ENCODE measurements at places on chromosomes 16 and 17.
A peak's percentile ranks its signal among the peaks of the same experiment; 100 is the strongest.

GRCh38 chr17:81553616-81554181 lies 1.5 kb upstream of the FAAP100 start:
- peak; percentile 58 for DNase-seq

GRCh38 chr17:79883202-79883601 lies 44.0 kb upstream of the CBX4 start:
- DNase-seq = no peak

- DNase-seq = no peak
Observed at GRCh38 chr17:66287911-66288310, 14.5 kb upstream of the PRKCA start.

- DNase-seq = no peak
Observed at GRCh38 chr17:35944151-35944550, 638 bp upstream of the LYZL6 start.

DNA sequence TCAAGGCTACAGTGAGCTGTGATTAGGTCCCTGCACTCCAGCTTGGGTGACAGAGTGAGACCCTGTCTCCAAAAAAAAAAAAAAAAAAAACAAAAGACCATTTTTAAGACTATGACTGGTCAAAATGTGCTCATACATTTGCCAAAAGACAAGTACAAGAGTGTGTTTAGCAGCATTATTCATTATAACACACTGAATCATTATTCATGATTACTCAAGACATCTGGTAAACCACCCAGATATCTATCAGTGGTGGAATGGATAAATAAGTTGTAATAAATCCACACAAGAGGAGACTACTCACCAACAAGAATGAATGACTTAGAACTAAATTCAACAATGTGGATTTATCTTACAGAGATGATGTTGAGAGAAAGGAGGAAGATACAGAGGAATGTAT lies 716.3 kb downstream of the MAF start:
- no peak for DNase-seq

- DNase-seq = no peak
Observed at GRCh38 chr17:14826358-14826757, 438.8 kb downstream of the PMP22 start.

GRCh38 chr17:29135464-29135863 lies 44.7 kb downstream of the MYO18A start:
- DNase-seq = no peak

DNA sequence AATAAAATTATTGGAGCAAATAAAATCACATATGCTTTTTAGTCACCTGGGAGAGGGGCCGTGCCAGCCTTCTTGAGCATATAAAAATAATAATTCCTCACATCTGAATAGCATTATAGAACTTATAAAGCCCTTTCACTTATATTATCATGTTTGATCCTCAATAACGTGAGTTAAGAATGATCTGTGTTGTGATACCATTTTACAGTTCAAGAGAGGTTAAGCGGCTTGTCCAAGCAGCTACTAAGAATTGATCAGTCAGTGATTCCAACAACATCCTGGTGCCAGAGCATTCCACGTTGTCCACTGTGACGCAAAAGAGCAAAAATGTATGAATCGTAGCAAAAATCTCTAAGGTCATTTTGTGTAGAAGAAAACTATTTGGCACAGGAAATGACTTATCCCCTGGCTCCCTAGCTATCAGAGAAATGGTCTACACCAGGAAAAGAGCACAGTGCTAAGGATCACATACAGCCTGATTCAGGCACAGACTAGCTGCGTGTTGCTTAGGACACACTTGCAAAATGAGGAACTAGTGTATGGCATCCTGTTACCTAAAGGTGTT lies 33.0 kb downstream of the ANKFN1 start:
- DNase-seq = no peak

GRCh38 chr17:19502517-19502916 lies 31.1 kb upstream of the SLC47A1 start:
- DNase-seq = no peak

DNA sequence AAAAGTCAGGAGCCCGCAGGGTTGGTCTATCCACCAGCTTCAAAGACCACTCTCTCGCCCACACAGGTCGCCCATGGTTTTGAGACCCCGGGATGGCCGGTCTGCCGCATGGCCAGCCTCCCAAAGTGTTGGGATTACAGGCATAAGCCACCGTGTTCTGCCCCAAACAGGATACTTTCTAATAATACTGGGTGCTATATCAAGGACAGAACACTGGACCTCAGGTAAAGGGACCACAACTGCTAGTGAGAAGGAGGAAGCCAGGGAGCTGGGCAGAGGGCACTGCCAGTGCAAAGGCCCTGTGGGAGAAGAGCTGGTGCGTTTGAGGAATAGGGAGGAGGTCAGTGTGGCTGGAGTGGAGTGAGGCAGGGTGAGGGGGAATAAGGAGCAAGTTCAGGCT lies 34.1 kb downstream of the IL21R start:
- no peak for DNase-seq

DNA sequence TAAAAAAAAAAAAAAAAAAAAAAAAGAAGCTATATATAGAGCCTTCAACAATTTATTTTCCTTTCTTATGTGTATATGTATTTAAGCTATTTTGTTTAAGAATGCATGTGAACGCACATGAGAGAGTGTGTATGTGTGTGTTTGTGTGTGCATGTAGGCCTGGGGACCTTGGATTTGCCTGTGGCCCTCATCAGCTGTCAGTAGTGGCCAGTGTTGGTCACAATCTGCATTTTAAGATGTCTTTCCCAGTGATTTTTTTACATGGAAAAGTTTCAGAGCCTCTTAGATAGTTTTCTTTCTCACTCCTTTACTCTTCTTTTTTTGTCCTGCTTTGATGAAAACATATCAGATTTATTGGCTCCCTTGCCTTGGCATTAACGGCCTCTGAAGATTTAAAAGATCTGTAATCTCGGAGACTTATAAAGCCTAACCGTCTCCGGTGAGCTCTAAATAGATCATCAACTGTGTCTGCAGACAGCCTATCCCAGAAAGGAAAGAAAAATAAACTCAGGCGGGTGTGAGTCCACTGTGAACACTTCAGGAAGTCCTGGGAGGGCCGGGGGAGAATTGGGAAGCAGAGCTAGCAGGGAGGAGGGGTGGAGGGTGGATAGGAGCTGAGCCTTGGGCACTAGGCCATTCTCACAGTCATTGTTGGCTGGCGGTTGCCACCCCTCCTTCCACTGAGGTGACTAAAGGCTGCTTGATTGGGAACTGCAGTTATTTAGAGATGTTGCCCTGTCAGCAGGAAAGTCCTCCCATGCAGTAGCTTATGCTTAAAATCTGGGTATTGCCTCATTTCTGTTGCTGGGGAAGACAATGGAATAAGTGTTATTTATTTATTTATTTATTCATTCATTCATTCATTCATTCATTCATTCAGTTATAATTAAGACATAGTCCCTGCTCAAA lies 86.8 kb downstream of the WWP2 start:
- no peak for DNase-seq

DNA sequence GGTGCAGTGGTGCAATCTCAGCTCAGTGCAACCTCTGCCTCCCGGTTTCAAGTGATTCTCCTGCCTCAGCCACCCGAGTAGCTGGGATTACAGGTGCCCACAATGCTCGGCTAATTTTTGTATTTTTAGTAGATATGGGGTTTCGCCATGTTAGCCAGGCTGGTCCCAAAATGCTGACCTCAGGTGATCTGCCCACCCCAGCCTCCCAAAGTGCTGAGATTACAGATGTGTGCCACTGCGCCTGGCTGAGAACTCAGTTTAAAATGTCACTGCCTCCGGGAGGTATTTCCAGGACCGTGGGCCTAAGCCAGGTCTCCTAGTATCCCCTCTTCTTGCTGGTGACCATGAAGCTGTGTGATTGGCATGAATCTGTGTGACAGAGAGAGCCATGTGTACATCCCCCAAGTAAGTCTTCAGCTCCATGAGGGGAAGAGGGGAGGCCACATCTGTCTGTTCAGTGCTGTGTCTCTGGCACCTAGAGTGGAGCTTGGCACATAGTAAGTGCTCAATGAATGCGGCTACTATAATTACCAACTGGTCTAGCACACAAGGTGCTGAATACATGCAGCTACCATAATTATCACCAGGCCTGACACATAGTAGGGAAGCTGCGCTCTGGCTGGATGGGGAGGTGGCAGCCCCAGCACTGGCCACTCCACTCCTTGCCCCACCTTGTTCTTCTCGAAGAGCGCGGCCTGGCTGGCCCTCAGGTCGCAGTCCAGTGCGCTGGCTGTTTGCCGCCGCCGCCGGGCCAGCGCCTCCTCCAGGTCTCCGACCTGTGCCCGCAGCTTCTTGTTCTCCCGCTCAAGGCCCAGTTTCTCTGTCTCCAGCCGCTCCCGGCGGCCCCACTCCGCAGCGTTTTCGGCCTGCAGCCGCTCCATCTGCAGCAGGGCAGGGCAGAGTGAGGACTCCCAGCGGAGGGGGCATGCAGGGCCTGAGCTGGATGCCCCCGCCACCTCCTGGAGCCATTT lies 18.7 kb downstream of the CCDC102A start:
- DNase-seq = no peak

- DNase-seq = no peak
Observed at GRCh38 chr17:60769327-60769726, 91.7 kb downstream of the BCAS3 start.

DNA sequence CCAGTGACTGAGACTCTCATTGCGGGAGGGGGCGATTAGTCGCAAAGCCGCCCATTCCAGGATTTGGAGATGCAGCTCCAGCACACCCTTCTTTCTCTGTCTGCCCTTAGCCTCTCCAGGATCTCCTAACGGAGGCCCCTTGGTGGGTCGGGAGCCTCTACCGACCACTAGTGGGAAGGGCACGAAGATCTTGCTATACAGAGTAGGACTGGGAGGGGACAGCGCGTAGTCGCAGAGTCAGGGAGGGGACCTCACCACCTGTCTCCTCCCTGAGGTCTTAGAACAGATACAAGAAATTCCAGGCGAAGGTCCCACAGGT lies 588 bp upstream of the SMTNL2 start:
- no peak for DNase-seq

GRCh38 chr17:31448467-31449077 lies 57.1 kb downstream of the RAB11FIP4 start:
- no peak for DNase-seq

DNA sequence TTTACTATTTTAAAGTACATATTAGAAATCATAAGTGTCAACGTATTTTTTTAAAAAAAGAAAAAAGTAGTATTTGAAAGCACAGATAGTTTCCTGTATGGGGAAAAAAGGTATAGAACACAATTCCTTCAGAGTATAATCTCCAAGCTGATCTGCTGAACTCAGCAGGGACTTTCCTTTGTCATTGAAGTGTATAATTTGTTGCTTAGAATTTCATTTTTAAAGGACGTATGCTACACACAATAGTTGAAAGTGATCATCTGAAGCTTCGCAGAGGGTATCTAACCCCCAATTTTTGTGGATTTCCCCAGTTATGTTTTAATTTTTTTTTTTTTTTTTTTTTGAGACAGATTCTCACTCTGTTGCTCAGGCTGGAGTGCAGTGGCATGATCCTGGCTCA lies 20.2 kb upstream of the MAPT start:
- DNase-seq = no peak

- DNase-seq = no peak
Observed at GRCh38 chr16:55756963-55757362, 75.9 kb downstream of the CES1 start.

GRCh38 chr17:58402679-58403078 lies 14.7 kb downstream of the RNF43 start:
- DNase-seq = no peak

- DNase-seq = no peak
Observed at GRCh38 chr17:75888484-75888883, 8.3 kb downstream of the TRIM65 start.

DNA sequence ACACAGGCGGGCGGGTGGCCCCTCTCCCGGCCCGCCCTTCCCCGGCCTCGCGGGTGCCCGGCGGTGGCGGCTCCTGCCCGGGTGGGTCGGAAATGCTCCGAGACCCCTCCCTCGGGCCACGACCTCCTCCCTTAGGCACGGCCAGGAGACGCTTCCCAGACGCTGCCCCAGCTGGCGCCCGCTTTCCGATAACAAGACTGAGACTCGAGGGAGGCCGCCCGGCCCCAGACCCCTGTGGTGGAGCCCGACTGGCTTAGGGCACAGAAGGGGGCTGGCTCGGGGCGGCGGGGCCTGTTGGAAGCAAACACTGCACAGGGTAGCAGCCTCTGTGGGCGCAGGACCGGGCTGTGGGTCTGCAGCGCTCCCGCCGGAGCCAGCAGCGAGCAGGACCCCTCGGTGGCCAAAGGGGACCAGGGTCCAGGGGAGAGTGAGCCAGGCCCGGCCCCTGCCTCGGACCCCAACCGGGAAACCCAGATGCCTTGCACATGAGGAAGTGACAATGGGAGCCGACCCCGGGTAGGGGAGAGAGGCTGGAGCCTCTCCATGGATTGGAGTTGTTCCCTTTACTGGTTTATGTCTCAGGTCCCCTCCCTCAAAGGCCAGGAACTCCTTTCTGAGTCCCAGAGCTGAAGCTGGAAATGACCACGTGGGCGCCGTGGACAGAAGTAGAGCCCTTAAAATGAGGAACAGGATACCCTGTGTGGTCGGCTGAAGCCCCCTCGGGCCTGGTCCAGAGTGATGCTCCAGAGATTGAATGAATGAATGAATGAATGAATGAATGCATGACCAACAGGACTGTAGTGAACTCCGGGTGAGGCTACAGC lies 19.8 kb upstream of the ADCY7 start:
- DNase-seq = no peak

DNA sequence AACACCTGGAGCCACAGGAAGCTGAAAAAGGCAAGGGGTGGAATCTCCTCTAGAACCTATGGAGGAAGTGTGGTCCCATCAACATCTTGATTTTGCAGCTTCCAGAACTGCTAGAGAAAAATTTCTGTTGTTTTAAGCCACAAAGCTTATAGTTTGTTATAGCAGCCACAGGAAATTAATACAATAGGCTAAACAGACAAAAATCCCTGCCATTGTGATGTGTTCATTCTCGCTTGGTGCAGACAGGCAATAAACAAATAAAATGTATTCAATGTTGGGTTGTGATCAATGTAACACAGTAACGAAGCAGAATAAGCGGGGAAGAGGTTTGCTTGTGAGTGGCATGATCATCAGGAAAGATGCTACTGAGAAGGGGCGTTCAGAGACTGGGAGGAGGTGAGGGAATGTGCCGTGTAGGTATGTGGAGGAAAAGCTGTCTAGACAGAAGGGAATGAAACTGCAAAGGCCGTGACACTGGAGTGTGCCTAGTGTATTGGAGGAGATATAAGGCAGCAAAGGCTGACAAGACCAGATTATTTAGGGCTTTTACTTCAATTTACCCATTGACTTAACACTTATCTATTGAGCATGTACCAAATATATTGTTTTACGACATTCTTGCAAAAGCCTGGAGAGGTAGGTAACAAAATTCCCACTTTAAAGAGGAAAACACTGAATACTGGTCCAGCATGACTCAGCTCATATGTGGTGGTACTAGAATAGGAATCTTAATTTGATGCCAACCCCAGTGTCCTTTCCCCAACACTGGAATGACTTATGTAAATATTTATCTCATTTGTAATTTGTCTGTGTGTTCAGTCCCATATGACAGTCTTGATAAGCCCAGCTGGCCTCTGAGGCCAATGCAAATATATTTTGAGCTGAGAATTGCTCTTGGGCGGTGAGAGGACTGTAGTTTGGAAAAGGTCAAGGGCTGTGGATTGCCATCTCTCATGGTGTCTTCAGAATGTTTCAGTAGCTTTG lies 375.9 kb downstream of the CDH13 start:
- no peak for DNase-seq

DNA sequence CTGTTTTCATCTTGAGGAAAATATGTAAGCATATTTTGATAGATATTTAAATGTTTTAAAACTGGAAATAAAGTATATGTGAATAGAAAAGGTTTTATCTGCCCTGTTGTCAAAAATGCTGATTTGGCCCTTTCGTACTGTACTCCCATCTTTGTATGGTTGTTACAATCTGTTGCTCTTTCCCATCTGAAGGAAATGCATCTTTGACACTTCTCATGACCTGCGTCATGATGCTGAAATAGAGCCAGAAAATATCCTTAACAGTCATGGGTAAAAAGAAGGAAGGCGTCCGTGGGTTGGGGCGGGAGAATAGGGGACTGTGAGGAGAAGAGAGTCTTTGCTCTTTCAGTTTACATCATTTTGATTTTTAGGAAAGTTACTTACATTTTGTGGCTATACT lies 327.7 kb downstream of the BCAS3 start:
- DNase-seq = no peak
